ENCODE measurements at places on chromosomes 6 and 20.

DNA sequence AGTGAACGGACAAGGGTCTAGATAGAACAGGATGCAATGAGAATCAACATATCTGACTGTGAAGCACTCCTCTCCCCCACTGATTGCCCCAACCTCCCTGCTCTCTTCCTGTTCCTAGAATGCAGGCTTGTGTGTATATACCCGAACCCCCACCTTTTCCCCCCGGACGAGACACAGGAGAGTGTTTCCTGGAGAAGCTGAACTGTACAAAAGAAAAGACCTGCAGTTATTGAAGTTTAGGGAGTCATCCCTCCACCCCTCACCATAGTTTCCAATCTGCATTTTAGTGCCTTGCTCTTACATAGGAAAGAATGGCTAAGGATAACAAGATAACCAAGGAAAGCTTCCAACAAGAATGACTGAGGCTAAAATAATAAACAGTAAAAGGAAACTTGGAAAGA, 55.5 kb upstream of the PDE10A start:
- H3K4me3 ChIP-seq = no peak overlapping the region
- DNase-seq = no peak
- no peak overlapping the region for H3K27ac ChIP-seq

- H3K27ac ChIP-seq = no peak overlapping the region
- peaks cover 5% of the 10 kb centered on the region for H3K4me1 ChIP-seq
- peaks cover 7% of the 10 kb centered on the region for H3K27me3 ChIP-seq
Measured at GRCh38 chr20:32651537-32651936, 22.2 kb downstream of the C20orf203 start.

DNA sequence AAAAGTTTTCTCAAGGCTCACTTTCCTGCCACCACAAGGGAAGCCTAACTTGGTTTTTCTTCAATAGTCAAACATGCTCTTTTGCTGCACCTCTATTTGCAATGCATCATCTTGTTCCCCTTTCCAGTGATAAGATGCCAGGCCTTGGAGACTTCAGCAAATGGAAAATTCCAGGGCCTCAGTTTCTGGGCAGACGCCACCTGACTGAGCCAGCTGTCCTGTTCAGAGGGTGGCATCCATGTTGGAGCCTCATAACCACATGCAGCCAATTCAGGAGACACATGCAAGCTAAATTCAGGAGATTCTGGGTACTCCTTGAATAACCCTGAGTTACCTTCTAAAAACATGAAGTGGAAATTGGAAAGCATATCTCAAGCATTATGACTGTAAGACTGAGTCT, 285.6 kb upstream of the RNF24 start:
- DNase-seq = no peak
- no peaks in the 10 kb centered on the region for H3K27me3 ChIP-seq
- H3K4me1 ChIP-seq = peaks cover 42% of the 10 kb centered on the region

- peaks cover 86% of the 10 kb centered on the region for H3K4me1 ChIP-seq
- peaks cover 25% of the 10 kb centered on the region for H3K36me3 ChIP-seq
- peak overlapping the region; percentile 94 for H3K4me3 ChIP-seq
- H3K27me3 ChIP-seq = no peaks in the 10 kb centered on the region
- DNase-seq = no peak
Measured at GRCh38 chr6:132400555-132400882, 756 bp downstream of the MOXD1 start.

DNA sequence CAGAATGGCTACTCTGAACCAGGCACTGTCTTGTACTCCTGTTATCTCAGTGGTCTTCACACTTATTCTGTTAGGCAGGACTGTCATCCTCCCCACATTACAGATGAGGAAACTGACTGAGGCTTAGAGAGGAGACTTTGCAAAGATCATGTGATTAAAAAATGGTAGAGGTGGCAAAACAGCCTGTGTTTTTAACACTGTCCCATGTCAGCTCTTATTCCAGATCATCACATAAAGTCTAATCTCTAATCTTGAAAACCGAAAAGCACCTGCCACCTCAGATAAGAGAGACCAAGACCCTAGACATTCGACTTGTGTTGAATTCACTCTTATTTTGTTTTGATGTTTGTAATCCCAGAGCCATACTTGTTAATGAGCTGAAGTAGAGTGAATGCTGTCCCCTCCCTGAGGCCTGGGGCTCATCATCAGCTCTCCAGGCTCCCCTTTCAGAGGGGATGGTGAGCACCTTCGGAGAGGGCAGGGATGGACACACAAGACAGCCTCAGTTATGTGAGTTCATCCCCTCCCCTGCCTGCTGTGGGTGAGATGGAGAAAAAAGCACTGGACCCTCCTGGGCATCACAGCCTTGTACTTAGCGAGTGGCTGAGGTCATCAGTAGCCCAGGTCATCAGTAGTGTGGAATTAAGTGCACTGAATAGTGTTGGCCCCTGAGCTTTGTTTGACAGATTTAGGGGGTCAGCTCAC, 30.6 kb downstream of the MTHFD1L start:
- no peak overlapping the region for H3K27ac ChIP-seq
- peaks cover 3% of the 10 kb centered on the region for H3K27me3 ChIP-seq
- H3K4me1 ChIP-seq = peaks cover 60% of the 10 kb centered on the region
- H3K4me3 ChIP-seq = no peak overlapping the region
- peaks cover 27% of the 10 kb centered on the region for H3K36me3 ChIP-seq
- DNase-seq = no peak

Data from HFFc6 (cell line).